ENCODE measurements at places on chromosomes 11 and 22.

GRCh38 chr11:42772886-42773285 lies 538.9 kb upstream of the API5 start:
- DNase-seq, result no peak

- peak; percentile 66 for DNase-seq
Measured at GRCh38 chr11:2151500-2152257, 9.3 kb downstream of the INS start.

DNA sequence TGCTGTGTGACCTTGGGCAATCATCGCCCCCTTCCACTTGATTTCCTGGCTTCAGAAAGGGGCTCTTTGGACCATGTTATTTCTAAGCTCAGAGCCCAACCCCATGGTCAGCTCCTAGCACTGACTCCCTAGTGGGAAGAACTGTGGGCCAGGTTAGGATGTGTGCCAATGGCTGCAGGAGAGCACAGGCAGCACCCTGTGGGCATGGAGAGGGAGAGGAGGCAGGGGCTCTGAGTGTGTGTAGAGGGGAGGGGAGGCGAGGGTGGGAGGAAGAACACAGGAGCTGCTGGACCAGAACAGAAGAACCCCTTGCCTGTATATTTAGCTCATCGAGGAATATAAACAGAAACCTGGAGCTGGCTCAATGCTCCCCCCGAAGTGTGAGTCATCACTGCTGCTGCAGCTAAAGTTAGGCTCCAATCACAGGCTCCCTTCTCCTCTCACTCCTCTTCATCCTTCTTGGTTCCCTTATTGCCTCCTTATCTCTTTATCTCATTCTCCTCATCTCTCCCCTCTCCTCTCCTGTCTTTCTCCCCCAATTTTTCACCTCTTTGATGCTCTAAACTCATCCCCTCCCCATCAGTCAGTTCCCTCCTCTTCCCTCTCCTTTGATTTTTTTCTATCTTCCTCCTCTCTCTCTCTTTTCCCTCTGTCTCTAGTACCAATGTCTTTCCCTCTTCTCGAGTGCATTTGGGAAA lies 14.5 kb upstream of the RPS19BP1 start:
- no peak for DNase-seq

- DNase-seq, result no peak
Measured at GRCh38 chr11:128536506-128536905, 50.9 kb downstream of the ETS1 start.

DNA sequence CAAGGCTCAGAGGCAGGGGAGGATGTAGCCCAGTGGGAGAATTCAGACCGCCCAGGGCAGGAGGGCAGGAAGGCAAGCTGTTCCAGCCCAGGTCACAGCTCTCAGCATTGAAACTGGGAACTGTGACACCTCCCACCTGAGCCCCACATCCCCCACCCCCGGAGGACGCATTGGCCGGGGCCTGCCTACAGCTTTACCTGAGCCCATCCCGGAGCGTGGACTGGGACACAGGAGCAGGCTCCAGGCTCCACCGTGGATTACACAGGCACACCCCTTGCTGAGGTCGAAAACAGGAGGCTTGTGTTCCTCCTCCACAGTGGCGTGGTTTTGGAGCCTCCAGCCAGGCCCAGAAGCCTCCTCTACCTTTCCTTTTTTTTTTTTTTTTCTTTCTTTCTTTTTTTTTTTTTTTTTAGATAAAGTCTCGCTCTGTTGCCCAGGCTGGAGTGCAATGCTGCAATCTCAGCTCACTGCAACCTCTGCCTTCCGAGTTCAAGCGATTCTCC lies 9.1 kb upstream of the PGA3 start:
- no peak for DNase-seq

DNA sequence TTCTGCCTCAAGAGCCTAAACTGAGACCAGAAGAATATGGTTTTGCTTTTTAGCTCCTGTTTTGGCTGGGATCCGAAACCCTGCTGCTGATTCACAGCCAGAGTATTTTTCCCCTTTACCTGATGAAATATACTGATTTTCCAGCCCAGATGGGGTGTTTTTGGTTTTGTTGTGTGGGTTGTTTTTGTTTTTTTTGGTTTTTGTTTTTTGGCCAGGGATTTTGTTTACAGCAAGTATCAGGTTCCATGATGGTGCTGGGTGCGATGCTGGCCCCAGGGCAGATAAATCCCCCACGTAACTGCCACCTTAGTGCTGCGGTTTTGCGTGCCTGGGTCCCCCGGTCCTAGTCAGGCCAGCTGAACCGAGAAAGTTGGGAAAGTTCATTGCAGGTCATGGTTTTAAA lies 103.7 kb downstream of the ZBTB16 start:
- no peak for DNase-seq

DNA sequence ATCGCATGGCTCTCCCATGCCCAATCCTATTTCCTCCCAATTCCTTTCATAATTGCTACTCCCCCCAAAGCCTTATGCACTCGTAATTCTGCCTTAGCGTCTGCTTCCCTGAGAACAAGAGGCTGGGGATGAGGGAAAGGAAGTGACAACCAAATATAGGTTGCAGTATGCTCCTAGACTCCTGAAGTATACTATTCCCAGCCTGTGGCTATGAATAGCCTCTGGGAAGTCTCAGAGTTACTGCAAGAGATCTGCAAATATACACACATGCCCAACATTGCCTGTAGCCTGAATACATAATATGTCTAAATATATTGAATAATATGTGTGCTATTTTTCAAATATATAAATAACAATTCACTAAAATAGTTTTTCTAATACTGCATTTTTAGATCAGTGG lies 96.1 kb upstream of the CD44 start:
- no peak for DNase-seq

- peak; percentile 78 for DNase-seq
Measured at GRCh38 chr11:107018902-107019493, 722 bp upstream of the GUCY1A2 start.
